ENCODE measurements at places on chromosomes 13 and 19.

GRCh38 chr13:93951108-93951507 lies 528.4 kb downstream of the DCT start:
- DNase-seq, result no peak

- DNase-seq, result no peak
These were observed 10.8 kb downstream of the WASF3 start for GRCh38 chr13:26568132-26568815.

GRCh38 chr13:49733181-49733951 lies 42.1 kb upstream of the EBPL start:
- no peak for DNase-seq

DNA sequence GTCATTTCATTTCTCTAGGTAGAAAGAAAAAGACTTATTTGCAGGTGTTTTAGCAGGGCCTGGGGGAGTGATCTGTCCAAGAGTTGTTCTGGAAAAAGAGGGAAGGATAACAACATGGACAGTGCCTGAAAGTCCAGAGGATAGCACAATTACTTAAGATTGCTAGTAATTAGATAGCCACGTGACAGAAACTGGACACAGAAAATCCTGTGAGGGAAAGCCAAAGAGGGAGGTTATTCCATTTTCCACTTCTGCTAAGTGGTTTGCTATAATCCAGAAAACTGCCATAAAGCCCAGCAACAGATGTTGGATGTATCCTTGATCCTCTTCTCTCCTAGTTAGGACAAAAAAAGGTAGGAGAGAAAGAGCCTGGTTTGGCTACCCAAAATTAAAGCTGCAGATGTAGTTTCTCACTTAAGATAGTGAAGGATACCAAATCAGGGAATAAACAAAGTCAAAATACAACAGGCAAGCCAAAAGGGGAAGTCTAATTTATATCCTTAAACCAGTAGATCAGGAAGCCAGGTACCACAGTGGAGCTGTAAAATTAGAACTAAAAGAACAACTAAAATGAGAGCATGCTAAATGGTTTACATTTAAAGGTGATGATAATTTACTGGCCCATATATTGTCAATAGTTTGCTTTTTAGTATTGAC lies 140.2 kb downstream of the VWA8 start:
- DNase-seq, result no peak

DNA sequence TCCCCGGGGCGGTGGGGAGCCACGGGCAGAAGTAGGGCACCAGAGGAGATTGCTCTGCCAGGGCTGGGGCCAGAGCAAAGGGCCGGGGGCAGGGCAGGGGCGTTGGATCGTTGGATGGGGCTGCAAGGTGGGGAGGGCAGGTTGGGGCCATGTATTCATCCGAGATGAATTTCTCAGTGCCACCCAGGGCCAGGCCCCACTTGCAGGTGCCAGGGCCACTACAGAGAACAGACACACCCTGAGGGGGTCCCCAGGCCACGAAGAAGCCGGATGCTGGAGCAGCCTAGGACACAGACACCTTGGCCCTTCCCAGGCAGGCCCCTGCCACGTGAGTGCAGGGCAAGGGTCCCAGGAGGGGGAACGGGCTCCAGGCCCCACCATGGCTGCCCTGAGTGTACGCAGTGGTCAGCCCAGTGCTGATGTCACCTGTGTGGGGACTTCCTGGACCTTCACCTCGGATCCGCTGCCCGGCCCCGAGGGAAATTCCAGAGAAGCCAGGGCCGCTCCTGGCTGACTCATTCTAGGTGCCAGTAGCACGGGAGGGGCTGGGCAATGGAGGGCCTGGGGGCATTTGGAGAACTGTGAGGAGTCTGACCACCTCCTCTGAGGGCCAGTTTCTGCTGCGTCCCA lies 9.6 kb upstream of the SBNO2 start:
- no peak for DNase-seq

DNA sequence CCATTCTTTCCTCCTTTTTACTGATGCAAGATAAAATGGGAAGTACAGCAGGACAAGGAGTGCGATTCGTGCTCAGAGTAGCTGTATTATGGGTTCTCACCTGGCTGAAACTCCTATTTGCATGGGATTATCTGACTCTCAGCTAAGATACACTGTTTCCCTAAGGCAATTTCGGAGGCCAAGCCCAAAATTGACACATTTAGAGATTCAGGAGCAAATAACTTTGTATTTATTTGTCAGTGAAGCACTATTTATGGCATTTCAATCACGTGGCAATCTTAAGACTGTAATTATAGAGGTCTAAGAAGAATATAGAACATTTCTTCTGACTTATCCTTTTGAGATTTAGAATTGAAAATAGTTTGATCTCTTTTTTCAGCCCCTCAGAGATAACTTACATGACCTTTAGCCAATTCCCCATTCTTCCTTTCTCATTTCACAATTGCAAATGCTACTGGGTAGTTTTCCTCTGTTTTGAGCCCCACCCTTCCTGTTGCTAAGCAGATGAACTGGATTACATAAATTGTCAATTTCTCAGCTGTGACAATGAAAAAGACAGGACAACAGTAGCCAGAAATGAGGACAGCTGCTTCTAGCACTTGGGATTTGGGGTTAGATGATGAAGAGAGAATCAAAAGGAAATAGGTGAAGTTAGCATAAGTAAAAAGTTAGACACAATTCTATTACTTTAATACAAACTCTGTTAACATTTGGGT lies 122.7 kb upstream of the FRY start:
- DNase-seq, result no peak
